ENCODE measurements at places on chromosomes 7 and 10.

GRCh38 chr10:47160261-47160908, 139.6 kb upstream of the GDF10 start:
- no peak overlapping the region for H3K4me3 ChIP-seq
- H3K27ac ChIP-seq: no peak overlapping the region
- H3K27me3 ChIP-seq: peaks cover 11% of the 10 kb centered on the region
- peaks cover 3% of the 10 kb centered on the region for H3K4me1 ChIP-seq
- DNase-seq: no peak

DNA sequence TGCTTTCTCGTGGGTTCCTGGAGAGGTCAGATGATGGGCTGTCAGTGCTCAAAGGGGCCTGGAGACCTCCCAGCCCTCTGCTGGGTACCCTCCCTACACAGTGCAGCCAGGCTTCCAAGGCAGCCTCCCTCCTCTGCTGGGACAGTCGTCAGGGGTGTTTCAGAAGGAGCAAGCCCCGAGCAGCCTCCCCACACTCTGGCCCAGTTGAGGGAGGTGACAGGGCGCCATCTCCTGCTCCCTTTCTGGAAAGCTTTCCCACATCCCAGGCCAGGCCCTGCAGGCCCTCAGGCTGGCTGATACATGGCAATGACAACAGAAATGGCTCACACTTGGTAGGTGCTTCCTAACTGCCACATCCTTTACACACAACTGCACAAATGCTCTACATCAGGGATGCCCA, 32.1 kb downstream of the KCNMA1 start:
- H3K27me3 ChIP-seq: peaks cover 66% of the 10 kb centered on the region
- no peak for DNase-seq
- no peak overlapping the region for H3K4me3 ChIP-seq
- no peak overlapping the region for H3K27ac ChIP-seq
- peaks cover 6% of the 10 kb centered on the region for H3K4me1 ChIP-seq
- H3K36me3 ChIP-seq: no peaks in the 10 kb centered on the region

DNA sequence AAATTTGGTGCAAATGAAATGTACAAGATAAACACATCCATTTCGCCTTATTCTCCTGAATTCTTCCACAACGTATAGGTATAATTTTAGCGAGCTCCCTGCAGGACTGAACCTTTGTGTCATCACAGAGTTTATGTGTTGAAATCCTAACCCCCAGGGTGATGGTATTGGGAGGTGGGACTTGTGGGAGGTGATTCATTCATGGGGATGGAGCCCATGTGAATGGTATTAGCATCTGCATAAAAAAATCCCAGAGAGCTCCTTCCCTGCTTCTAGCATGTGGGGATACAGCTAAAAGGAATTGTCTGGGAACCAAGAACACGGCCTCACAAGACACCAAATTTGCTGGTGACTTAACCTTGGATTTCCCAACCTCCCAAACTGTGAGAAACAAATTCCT, 741.4 kb upstream of the VSTM2A start:
- no peak overlapping the region for H3K4me3 ChIP-seq
- no peaks in the 10 kb centered on the region for H3K36me3 ChIP-seq
- no peaks in the 10 kb centered on the region for H3K4me1 ChIP-seq
- H3K27me3 ChIP-seq: no peaks in the 10 kb centered on the region

GRCh38 chr7:155236386-155236785, 61.3 kb upstream of the INSIG1 start:
- peak overlapping the region; percentile 47 for H3K27ac ChIP-seq
- peaks cover 52% of the 10 kb centered on the region for H3K27me3 ChIP-seq
- H3K4me3 ChIP-seq: no peak overlapping the region
- H3K36me3 ChIP-seq: peaks cover 3% of the 10 kb centered on the region
- H3K4me1 ChIP-seq: peaks cover 5% of the 10 kb centered on the region

DNA sequence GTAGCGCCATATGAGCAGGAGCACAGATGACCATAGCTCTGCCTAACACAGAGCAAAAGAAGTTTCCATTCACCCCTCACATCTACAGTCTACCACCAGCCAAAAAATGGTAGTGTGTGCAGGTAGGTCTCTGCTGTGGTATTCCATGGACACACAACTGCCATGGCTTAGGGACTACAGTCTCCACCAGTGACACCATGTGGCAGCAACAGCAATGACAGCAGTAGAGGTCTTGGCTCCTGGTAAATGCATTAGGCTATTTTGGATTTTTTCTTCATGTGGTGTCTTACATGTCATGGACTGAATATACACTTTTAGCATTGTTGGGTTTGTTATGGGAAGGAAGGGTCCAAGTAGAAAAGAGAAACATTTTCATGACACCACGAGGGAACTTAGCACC, 70.1 kb upstream of the CABCOCO1 start:
- no peaks in the 10 kb centered on the region for H3K36me3 ChIP-seq
- H3K4me3 ChIP-seq: no peak overlapping the region
- H3K27me3 ChIP-seq: peaks cover 30% of the 10 kb centered on the region
- H3K27ac ChIP-seq: no peak overlapping the region
- no peaks in the 10 kb centered on the region for H3K4me1 ChIP-seq

- peaks cover 40% of the 10 kb centered on the region for H3K27me3 ChIP-seq
- peaks cover 2% of the 10 kb centered on the region for H3K36me3 ChIP-seq
- no peaks in the 10 kb centered on the region for H3K4me1 ChIP-seq
- DNase-seq: no peak
- no peak overlapping the region for H3K4me3 ChIP-seq
Measured at GRCh38 chr7:37557571-37558209, 109.0 kb upstream of the ELMO1 start.

DNA sequence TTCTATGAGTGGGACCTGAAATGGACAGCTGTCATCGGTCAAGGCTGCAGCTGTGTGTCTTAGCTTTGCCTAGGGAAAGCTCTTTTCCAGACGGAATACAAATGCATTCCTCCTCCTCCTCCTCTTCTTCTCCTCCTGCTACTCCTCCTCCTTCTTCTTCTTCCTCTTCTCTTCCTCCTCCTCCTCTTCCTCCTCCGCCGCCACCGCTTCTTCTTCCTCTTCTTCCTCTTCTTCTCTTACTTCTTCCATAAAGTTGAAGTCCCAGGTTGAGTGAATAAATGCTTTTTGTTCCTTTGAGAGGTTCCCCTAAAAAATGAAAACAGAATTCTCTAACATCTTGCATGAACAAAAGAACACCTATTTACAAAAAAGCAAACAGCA, 28.7 kb downstream of the KLF6 start:
- peak overlapping the region; percentile 7 for H3K4me3 ChIP-seq
- H3K36me3 ChIP-seq: peaks cover 2% of the 10 kb centered on the region
- DNase-seq: no peak
- no peaks in the 10 kb centered on the region for H3K27me3 ChIP-seq
- peak overlapping the region; percentile 98 for H3K27ac ChIP-seq

DNA sequence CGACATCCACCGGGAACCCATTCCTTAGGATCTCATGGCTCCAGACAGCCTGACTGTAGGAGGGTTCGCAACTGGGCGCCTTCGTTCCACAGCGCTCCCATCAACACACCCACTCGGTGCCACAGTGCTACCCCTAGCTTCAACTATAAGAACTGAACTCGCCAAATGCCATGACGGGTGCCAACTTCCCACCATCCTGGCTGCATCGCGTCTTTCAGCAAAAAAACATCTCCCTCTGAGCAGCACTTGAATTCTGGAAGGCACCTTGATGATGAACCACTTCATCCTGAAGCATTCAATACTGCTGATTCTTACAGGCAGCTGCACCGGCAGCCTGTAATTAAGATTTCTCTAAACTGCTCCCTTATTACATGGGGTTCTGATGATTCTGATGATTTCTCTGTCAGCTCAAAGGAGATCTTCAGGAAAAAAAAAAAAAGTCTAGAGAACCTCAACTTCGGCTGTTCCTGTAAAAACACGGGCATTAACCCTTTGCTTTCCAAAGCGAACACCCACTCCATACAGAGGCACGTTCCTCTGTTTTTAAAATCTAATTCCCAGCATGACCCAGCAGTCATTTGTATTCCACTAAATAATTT, 1.3 kb downstream of the CYTH3 start:
- peaks cover 34% of the 10 kb centered on the region for H3K4me1 ChIP-seq
- no peaks in the 10 kb centered on the region for H3K36me3 ChIP-seq
- H3K27me3 ChIP-seq: peaks cover 8% of the 10 kb centered on the region
- DNase-seq: peak; percentile 16
- peak overlapping the region; percentile 91 for H3K27ac ChIP-seq
- H3K4me3 ChIP-seq: peak overlapping the region; percentile 94

DNA sequence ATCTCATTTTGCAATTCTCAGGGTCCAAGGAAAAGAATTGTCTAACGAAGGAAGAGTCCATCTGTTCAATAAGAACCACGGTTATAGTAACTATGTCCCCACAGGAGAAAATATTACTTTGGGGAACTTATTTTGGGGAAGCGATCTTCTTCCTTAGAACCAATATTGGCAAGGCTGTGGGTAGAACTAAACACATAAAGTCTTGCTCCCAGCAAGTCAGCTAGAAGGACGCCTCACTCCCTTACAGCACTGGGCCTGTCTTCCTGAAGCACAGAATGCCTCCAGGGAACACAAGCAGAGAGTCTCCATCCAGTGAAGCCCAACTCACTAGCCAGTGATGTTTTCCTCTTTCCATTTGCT, 30.2 kb downstream of the C10orf71 start:
- no peak overlapping the region for H3K27ac ChIP-seq
- H3K4me1 ChIP-seq: peaks cover 3% of the 10 kb centered on the region
- peaks cover 3% of the 10 kb centered on the region for H3K36me3 ChIP-seq

- H3K4me3 ChIP-seq: no peak overlapping the region
- DNase-seq: no peak
- H3K27ac ChIP-seq: no peak overlapping the region
- peaks cover 14% of the 10 kb centered on the region for H3K4me1 ChIP-seq
- peaks cover 4% of the 10 kb centered on the region for H3K27me3 ChIP-seq
Measured at GRCh38 chr7:156638443-156639077, 2.0 kb upstream of the RNF32 start.

All from T-helper 17 cell (primary cell).